Mesothelial cell of epicardium (in vitro differentiated cells): ENCODE measurements at places on chromosomes 5 and 9. TPM values are rescaled to one million over a fixed set of nuclear protein-coding genes. Genes with fewer than 3 reads are reported as not detected.

The SPINK5 gene
- total RNA-seq = 19.8 to 20.8 TPM (median 19.8 TPM) in 3 replicates

The RASEF gene
- total RNA-seq = 3.7 to 4.1 TPM (median 4.0 TPM) in 3 replicates

The WDR31 gene
- 4.1 to 4.5 TPM (median 4.2 TPM) in 3 replicates for total RNA-seq

The LCNL1 gene
- 4.7 to 5.7 TPM (median 5.5 TPM) in 3 replicates for total RNA-seq

- DNase-seq = no peak
Measured at GRCh38 chr5:135514116-135514515, 21.6 kb downstream of the NEUROG1 start.

GRCh38 chr5:133214153-133214820, 162.5 kb downstream of the HSPA4 start:
- no peak for DNase-seq

- no peak for DNase-seq
Measured at GRCh38 chr9:104974053-104974962, 46.4 kb upstream of the ABCA1 start.

GRCh38 chr5:76794871-76795270, 24.0 kb upstream of the F2RL1 start:
- DNase-seq = no peak

GRCh38 chr9:109064963-109065702, 51.8 kb upstream of the CTNNAL1 start:
- DNase-seq = no peak

GRCh38 chr9:105141146-105141975, 103.1 kb upstream of the SLC44A1 start:
- no peak for DNase-seq

The FAM193B gene
- total RNA-seq = 126 to 128 TPM (median 128 TPM) in 3 replicates

GRCh38 chr5:72597456-72597948, 90.3 kb upstream of the ZNF366 start:
- no peak for DNase-seq

- no peak for DNase-seq
Measured at GRCh38 chr9:115988701-115989100, 164.9 kb upstream of the PAPPA start.

The STPG3 gene
- 0.18 to 0.29 TPM in 2 of 3 replicates, not detected in the other for total RNA-seq

The TAF1L gene
- total RNA-seq = 0.05 TPM in 1 of 3 replicates, not detected in the others

- DNase-seq = no peak
Measured at GRCh38 chr5:74630453-74631066, 10.0 kb downstream of the ENC1 start.

The TCF7 gene
- total RNA-seq = 7.5 to 9.0 TPM (median 8.0 TPM) in 3 replicates

DNA sequence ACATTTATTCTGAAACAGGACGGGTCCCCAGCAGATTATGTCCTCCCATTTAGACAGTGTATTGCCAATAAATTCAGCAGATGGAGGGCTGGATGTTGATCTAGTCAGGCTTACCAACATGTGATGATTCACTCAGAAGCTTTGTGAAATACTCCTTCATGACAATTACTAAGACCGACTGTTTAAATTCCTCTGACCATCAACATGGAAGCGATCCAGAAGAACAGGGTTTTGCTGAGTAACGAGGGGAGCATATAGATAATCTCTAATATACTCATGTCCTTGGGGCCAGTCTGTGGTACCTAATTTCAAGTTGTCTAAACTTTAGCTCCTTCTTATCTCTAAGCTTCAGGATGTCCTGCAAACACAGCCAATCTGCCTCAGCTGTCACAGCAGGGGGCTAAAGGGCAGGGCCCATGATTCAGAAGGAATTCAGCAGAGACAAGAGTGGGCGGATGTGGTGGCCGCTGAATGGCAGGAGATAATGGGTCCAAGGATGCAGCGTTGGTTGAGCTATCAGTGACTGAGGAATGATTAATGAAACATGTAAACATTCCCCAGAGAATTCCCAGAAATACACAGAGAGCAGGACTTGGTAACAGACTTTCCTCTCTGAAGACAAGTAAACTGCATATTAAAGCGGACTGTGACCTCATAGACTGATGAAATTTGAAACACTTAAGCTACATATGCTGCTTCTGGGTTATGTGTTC, 109.4 kb downstream of the ANKRD55 start:
- DNase-seq = no peak

GRCh38 chr5:97019435-97020117, 83.7 kb downstream of the LNPEP start:
- no peak for DNase-seq

The FOXI1 gene
- total RNA-seq = not detected in 3 replicates

DNA sequence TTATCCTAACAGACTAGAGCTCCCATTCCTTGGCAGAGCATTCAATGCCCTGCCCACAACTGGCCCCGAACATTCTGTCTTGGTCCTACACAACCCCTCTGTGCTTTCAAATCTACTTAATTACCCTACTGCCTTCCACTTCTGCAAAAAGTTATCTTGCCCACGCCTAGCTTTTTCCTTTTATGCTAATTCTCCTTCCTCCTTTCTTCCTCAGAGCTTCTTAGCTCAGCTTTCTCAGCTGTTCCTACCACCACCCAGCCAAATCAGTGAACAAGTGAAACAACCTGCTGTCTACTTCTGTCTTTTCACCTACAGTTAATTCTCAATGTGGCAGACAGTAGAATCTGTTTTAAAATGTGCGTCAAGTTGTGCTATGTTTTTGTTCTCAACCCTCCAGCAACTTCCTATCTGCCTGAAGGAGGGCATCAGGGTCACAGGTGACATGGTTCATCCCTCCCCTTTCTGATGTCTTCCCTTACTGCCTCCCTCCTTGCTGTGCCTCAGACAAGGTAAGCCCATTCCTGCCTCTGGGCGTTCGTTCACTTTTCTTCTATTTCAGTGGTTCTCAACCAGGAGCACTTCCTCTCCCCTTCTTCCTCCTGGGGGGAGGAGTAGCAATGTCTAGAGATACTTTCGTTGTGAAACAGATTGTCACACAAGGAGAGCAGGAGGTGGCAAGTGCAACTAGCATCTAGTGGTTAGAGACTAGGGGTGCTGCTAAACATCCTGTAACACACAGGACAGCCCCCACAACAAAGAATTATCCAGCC, 1.3 kb upstream of the REEP5 start:
- DNase-seq = no peak

DNA sequence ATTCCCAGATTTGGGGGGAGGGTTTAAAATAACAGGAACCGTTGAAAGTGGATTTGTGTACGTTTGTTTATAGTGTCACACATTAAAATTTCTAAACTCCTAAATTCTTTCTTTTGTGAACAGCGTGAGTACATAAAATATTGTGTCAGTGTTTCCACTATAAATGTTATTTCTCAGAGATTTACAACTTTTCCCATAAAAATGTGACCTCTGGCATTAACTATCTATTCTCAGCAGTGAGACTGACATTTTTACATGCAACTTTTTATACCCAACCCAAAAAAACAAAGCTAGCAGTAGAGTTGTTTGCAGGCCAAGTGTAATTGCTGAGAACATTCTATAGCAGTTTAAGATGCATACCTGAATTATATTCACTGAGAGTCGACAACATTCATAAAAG, 757.0 kb upstream of the ADAMTS16 start:
- no peak for DNase-seq

The WNK2 gene
- 57.0 to 66.0 TPM (median 57.5 TPM) in 3 replicates for total RNA-seq

The IRX2 gene
- 30.3 to 32.6 TPM (median 30.7 TPM) in 3 replicates for total RNA-seq

The TYRP1 gene
- 0.42 to 1.0 TPM (median 0.64 TPM) in 3 replicates for total RNA-seq

GRCh38 chr5:13591621-13592020, 352.9 kb downstream of the DNAH5 start:
- DNase-seq = no peak

DNA sequence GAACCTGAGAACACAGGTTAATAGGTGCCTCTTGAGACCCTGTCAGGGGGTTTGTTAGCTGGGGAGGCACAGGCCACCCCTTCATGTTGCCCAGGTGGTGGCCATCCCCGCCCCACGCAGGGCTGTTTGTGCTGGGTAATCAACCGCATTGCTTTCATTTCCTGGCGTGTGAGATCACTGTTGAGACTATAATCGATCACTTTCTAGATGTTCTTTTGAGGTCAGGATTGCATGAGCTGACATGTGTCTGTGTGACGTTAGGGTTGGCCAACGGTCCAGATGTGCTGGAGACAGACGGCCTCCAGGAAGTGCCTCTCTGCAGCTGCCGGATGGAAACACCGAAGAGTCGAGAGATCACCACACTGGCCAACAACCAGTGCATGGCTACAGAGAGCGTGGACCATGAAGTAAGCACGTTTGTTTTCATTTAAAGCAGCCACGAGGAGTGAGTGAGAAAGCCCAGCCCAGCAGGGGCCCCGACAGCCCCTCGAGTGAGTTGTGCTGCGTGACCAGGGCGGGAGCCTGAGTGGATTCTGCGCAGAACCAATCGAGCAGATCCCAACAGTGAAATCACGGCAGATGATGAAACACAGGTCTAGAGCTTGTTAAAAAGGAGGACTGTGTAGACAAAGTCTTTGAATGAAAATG, 115.0 kb upstream of the CACNA1B start:
- no peak for DNase-seq

- no peak for DNase-seq
Measured at GRCh38 chr5:15354021-15354420, 146.0 kb upstream of the FBXL7 start.

- DNase-seq = no peak
Measured at GRCh38 chr5:124860291-124860655, 113.8 kb upstream of the ZNF608 start.

The DMRT3 gene
- 2.1 to 3.3 TPM (median 2.5 TPM) in 3 replicates for total RNA-seq

DNA sequence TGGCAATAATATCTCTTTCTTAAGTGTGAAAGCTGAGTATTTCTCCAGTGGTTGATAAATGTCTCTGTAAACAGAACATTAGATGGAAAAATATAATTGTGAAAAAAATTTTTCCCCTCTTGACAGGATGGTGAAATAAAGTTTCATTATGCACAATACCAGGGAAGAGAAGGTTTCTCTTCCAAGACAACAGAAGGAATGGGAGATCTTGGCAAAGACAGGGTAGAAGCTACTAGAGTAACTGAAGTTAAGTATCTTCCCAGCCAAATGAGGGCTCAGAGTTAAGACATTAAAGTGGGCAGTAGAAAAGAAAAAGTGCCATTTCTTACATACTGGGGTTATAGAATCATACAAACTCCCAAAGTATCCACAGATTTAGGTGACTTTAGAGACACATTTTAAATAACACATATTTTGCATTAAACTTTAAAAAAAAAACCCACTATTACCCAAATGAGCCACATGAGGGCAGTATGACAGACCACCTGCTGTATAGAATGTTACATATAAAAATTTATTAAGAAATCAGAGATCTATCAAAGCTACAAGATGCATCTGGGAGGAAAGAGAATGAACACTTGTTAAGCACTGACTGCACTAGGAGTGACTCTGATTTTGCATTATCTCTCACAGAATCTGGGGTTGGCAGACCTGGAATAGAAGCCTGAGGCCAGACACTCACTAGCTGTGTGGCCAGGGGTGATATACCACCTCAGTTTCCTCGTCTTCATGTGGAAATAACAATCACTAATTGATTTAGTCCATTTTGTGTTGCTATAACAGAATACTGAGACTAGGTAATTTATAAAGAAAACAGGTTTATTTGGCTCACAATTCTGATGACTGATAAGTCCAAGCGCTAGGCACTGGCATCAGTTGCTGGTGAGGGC, 98.5 kb downstream of the ARSB start:
- no peak for DNase-seq

The FAM169A gene
- total RNA-seq = 22.6 to 23.7 TPM (median 23.5 TPM) in 3 replicates

The CDKN2B-AS1 gene
- 8.2 to 10.8 TPM (median 8.8 TPM) in 3 replicates for total RNA-seq

GRCh38 chr9:8855046-8855445, 1055.5 kb upstream of the DMAC1 start:
- DNase-seq = no peak

GRCh38 chr5:129601576-129601975, 141.5 kb downstream of the ADAMTS19 start:
- no peak for DNase-seq

DNA sequence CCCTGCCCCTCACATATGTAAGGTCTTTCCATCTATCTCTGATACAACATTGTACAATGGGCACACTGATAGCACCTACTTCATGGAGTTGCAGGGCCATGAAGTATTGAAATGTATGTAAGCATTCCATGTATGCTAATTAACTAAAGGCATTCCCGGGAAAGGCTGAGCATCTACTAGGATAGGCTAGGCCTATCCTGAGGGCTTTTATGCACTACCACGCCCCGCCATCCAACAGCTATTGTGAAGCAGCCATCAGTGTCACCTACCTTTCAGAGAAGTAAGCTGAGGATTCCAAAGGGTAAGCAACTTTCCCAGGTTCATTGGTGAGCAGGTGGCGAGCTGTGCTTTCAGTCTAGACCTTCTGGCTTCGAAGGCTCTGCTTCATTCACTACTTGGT, 47.6 kb downstream of the NSG2 start:
- DNase-seq = no peak

DNA sequence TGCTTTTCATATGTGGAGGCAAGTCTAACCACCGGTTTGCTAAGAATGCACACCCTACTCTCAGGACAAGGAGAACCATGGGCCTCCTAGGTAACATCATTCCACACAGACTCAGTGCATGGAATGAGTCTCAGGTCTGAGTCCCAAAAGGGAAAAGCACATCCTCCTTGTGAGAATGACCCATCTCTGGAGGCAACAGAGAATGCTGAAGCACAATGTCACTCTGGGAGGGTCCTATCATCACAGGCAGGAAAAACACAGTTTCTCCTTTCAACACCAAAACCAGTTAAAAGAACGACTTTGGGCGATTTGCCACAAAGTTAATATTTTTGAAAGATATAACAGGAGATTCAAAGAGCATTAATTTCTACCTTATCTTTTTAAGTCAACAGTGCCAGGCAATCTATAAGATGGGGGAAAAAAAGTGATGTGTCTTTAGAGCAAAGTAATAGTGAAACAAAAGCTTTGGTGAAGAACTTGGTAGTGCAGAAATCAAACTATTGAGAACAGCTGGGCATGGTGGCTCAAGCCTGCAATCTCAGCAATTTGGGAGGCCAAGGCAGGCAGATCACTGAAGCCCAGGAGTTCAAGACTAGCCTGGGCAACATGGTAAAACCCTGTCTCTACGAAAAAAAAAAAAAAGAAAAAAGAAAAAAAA, 97.3 kb downstream of the OXCT1 start:
- no peak for DNase-seq

DNA sequence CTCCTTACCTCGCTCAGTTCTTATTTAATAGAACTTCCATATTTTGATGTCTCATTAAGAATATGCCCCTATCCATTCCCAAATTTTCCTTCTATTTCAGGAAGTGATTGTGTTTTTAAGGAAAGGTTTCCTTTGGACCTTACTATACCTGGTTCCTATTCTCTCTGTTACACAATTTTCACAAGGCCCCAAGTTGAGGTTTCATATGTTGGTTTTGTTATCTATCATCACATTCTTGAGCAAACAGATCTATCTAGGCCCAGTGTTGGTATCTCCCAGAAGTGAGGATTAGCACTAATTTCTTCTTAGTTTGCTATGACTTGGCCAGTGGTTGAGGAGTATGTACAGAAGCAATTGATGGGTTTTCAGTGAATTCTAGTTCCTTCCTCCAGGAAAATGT, 41.5 kb downstream of the ALG2 start:
- DNase-seq = no peak

The MOB3B gene
- 13.6 to 14.8 TPM (median 14.6 TPM) in 3 replicates for total RNA-seq

The THG1L gene
- total RNA-seq = 17.8 to 19.2 TPM (median 18.0 TPM) in 3 replicates

- DNase-seq = no peak
Measured at GRCh38 chr9:4152101-4152600, 147.7 kb downstream of the GLIS3 start.

The CA9 gene
- 1.1 to 2.3 TPM (median 1.7 TPM) in 3 replicates for total RNA-seq

- DNase-seq = no peak
Measured at GRCh38 chr5:38274370-38274769, 16.0 kb downstream of the EGFLAM start.

GRCh38 chr5:134571693-134572405, 46.4 kb downstream of the JADE2 start:
- DNase-seq = no peak

The CORO2A gene
- total RNA-seq = 5.9 to 6.3 TPM (median 5.9 TPM) in 3 replicates

The TCERG1 gene
- total RNA-seq = 156 to 157 TPM (median 156 TPM) in 3 replicates

The LRRTM2 gene
- 0.09 to 0.18 TPM (median 0.13 TPM) in 3 replicates for total RNA-seq

GRCh38 chr9:129664746-129665388, 580 bp upstream of the PRRX2 start:
- peak; percentile 48 for DNase-seq
